ENCODE measurements at places on chromosomes 7 and 10.

DNA sequence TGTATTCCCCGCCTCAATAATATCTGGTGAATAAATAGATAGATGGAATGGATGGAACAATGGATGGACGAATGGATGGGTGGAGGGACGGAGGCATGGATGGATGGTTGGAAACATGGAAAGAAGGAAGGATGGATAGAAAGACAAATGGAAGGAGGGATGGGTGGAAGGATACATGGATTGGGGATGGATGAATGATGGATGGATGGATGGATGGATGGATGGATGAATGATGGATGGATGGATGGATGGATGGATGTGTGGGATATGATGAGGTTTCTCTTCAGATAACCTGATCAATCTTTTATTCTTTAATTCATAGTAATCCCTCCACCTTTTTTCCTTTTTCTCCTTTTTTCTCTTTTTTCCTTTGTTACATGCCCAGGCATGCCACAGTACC is 3.0 kb upstream of the AKR1B15 start:
- DNase-seq: no peak

GRCh38 chr10:70477661-70478162 is 855 bp upstream of the PALD1 start:
- no peak for DNase-seq

DNA sequence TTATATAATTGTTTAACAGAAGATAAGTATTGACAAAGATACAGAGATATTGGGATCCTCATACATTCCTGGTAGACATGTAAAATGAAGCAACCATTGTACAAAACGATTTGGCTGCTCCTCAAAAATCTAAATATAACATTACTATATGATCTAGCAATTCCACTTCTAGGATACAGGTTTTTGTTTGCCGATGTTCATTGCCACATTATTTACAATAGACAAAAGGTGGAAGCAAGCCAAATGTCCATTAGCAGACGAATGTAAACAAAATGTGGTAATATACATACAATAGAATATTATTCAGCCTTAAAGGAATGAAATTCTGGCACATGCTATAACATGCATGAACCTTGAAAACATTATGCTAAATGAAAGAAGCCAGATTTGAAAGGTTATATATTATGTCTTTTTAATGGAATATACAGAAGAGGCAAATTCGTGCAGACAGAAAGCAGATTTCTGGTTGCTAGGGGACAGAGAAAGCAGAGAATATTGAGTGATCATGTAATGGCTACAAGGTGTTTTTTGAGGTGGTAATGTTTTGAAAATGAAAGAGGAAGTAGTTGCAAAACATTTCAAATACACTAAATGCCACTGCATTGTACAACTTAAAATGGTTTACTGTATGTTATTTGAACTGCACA is 44.9 kb downstream of the POLR1F start:
- DNase-seq: no peak

DNA sequence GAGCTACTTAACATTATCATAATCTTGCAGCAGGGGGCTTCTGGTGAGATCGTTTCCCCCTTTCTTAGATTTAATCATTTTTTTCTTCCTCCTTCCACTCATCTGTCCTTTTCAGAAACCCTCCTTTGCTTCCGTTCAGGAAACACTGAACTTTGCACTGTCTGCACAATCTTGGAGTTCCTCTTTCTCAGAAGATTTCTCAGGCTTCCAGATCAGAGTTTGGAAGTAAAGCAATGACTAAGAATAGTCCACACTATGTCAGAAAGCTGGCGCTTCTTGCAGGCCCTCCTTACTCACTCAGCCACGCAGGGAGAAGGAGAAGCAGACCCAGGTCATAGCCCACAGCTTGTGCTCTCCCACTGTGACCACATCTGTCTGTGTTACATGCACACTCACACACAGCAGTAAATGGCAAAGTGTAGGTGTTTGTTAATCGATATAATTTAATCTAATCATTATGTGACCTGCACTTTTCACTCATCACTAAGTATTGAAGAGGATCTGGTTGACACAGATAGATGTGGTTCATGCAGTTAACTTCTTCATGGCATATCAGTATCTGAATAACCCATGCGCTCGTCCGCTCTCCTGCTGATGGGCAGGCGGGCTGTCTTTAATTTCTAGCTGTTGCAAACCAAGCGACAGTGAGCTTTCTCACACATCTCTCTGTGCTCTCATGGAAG is 30.2 kb downstream of the ALOX5 start:
- DNase-seq: no peak

GRCh38 chr10:35412003-35412723 is 75.9 kb downstream of the CCNY start:
- DNase-seq: no peak

- DNase-seq: no peak
These were observed 112.2 kb upstream of the HGF start for GRCh38 chr7:81882086-81882485.

GRCh38 chr7:20314198-20314597 is 16.5 kb upstream of the ITGB8 start:
- DNase-seq: no peak

DNA sequence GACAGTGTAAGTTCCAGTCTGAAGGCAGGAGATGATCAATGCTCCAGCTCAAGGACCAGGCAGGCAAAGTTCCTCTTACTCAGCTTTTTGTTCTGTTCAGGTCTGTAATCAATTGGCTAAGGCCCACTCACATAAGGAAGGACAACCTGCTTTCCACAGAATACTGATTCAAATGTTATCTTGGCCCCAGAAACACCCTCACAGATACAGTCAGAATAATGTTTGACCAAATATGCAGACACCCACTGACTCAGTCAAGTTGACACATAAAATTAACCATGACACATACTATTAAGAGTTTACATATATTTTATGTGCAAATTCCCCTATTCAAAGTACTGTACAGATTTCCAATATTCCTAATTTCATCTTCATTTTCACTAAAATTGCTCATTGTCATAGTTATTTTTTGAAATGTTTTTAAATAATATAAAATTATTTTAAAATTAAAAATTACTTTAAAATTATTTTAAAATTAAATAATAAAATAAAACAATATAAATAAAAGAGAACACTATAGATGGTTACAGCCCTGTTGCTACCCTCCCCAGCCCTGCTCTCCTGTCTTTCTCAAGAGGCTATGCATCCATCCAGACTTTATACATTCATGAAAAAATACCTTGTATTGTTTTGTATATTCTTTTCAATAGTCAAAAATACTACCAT is 59.4 kb downstream of the RAB11FIP2 start:
- no peak for DNase-seq

- DNase-seq: no peak
These were observed 52.3 kb downstream of the CCDC3 start for GRCh38 chr10:12949248-12949647.

GRCh38 chr10:75034714-75035258 is 76.7 kb upstream of the SAMD8 start:
- no peak for DNase-seq

GRCh38 chr7:140723006-140723405 is 26.5 kb downstream of the NDUFB2 start:
- DNase-seq: no peak

DNA sequence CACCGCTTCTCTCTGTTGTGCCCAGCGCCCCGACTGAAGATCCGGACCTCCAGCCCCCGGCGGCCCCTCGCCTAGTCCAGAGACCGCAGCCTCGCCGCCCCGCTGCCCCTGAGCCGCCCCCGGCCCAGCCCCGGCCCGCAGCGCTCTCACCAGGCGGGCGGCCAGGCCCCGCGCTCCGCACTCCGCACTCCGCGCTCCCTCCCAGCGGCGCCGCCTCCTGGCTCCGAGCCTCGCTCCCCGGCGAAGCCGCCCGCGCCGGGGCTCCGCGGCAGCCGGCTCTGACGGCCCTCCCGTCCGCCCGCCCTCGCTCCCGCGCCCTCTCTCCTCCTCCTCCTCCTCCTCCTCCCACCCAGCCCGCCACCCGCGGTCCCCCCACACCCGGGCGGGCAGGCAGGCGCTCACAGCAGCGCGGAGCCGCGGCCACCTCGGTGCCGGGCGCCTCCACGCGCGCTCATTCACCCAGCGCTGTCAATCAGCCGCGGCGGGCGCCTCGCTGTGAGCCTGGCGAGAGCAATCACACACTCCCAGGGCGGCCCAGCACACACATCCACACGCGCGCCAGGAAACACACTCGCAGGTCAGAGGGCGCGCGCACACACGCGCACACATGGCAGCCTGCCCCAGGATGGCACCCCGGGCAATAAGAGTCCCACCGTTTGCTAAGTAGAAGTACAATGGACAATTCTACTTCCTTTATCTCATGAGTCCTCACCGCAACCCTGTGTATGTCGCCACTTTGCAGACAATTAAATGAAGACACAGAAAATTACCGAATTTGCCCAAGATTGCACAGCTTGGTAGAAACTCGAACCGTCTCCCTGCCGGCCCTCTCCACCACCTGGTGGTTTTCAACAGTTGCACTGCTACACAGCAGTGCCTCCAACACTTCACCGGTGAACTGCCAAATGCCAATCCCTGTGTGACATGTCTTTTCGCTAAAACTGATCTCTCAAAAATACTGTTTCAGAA is at the start of gene PRRT4:
Gene PRRT4, minus strand, starts transcription at position 280 of the 969 bp plus-strand sequence.
- peak; percentile 55 for DNase-seq
